SK-N-MC (cell line): ENCODE measurements at places on chromosomes 4 and X.

DNA sequence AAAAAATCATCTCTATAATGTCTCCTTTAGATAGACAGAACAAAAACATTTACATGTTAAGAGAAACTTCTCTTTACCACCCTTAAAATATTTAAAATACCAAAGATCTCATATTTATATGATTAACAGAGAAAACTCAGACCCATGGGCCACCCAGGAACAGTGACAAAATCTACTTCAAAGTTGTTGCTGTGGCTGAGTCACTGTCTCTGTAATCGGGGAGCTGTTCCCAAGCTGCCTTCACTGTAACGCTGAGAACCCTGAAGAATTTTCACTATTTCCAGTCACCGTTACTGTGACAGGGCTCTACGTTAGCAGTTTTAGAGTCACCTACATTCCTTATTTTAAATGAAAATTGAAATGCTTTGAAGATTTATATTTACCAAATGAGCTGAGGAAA lies 9.0 kb upstream of the DAPP1 start:
- DNase-seq: no peak

DNA sequence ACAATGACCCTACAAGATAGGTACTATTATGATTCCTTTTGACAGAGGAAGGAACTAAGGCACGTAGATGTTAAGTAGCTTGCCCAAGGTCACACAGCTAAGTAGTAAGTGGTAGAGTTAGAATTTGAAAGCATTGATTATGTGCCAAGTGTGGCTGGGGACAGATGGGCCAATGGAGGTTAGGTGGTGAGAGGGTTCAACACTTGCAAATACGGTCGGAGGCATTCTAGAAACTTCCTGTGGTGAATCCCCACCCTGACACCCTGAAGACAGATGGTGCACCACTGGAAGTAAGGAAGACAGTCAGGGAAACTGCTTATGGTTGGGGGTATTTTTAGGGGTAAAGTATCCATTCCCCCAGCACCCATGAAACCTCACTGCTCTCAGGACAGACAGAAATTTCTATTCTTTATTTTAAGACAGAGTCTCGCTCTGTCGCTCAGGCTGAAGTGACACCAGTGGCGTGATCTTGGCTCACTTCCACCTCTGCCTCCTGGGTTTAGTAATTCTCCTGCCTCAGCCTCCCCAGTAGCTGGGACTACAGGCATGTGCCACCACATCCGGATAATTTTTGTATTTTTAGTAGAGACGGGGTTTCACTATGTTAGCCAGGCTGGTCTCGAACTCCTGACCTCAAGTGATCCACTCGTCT lies 142.5 kb downstream of the RASL11B start:
- DNase-seq: no peak

GRCh38 chrX:133308499-133308897 lies 90.3 kb upstream of the TFDP3 start:
- DNase-seq: no peak

DNA sequence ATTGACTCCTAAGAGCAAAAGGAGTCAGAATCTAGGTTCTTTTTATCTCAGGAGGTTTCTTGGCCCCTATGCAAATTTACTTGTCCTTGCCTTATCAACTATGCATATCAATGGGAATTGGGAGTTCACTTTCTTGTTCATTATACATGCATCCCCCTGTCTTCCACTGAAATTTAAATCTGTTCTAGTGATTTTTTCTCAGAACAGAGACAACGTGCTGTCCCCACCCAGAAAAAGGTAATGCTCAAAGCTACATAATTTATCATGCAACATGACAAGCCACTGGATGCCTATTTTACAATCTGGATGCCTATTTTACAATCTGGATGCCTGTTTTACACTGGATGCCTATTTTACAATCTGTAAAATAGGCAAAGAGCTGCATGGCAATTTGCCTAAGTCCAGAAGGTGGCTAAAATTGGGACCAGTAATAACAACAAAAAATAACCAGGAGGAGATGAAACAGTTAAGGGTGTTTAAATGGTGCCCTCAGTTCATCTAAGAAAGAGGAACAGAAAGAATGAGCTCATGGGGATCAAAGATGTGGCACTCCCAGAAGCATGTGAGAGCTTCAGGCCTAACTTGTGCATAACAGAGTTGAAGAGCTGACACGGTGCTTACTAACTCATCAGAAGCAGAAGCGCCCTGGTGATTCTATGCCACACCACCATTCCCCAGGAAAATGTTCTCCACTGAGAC lies 537.8 kb upstream of the BOD1L1 start:
- DNase-seq: no peak

DNA sequence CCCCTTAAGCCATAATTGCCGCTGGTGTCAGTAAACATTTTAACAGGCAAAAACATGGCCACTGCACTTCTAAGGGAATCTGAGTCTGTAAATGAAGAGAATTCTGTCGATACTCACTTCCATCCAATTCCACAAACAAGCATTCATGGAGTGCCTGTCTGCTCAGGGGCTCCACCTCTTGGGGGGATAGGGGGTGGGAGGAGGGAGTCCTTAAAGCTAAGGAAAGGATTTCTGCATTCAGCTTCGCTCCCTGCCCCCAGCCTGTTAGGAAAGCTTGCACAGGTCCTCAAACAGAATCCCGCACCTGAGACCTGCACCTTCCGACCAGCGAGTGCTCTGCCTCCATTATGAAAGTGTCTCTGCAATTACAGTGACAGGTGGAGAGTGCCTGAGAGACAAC lies 130.2 kb upstream of the KIT start:
- no peak for DNase-seq

DNA sequence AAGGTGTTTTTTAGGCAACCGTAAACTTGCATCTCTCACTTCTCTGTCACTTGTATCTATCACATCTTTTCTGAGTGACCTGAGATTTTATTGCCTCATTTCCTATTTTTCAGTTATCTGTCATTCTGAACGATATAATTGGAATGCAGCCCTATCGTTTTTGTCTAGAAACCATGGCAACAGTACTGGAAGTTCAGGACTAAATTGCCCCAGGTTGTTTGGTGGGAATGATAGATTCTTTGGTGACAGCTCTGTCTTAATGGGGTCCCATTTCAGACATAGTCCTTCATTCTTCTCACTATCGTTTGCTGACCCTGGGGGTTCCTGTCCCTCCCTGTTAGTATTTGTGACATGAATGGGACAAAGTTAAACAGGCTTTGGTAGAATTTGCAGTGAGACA lies 267.7 kb upstream of the GALNT7 start:
- DNase-seq: no peak

- no peak for DNase-seq
Measured at GRCh38 chr4:139191373-139191772, 14.4 kb upstream of the ELF2 start.
